ENCODE measurements at places on chromosomes 4 and X.

- DNase-seq, result no peak
These were observed 332.3 kb downstream of the PTTG2 start for GRCh38 chr4:38292529-38292928.

DNA sequence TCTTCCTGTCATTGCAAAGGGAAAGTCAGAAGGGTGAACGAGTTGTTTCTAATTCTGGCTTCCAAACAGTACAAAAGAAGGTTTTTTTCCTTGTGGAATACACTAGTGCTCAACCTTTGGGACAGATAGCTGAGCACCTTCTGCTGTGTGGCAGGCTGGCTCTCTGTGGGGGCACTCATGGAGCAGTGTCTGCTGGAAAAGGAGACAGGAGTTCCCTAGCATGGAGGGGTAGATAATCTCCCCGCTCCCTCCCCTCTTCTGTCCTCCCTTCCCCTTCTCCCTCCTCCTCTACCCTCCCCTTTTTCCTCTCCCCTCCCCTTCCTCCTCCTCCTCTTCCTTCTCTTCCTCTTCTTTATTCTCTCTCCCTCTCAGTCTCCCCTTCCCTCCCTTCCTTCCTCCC lies 62.4 kb upstream of the MTM1 start:
- DNase-seq, result no peak

DNA sequence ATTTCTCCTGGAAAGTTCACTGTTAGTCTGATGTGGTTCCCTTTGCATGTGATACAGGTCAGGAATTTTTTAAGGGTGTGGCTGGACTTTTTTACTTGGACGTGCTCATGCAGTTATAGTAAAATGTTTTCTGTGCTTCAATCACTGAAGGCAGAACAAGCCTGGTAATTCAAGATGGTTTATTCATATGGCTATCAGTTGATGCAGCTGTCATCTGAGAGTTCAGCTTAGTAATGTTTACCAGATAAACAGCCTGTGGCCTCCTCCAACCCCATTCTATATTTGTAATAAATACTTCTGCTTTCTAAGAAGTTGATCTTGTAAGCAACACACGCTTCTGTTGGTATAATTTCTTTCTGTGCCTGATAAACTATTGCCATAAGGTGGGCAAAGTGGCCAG lies 2105.9 kb downstream of the ARAP2 start:
- no peak for DNase-seq

DNA sequence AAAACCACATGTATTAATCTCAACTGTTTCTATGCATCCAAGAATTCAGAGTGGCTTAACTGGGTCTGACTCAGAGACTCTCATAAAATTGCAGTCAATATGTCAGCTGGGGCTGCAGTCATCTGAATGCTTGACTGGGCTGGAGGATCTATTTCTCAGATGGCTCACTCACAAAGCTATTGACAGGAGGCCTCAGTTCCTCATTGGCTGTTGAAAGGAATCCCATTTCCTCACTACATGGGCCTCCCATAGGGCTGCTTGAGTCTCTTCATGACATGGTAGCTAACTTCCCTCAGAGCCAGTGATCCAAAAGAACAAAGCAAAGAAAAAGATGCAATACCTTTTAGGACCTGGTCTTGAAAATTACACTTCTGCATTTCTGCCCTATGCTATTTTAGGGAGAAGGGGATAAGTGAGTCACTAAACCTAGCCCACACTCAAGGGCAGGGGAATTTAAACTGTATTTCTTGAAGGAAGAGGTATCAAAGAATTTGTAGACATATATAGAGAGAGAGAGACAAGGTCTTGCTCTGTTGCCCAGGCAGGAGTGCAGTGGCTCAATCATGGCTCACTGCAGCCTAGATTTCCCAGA lies 9.8 kb downstream of the SCFD2 start:
- no peak for DNase-seq

DNA sequence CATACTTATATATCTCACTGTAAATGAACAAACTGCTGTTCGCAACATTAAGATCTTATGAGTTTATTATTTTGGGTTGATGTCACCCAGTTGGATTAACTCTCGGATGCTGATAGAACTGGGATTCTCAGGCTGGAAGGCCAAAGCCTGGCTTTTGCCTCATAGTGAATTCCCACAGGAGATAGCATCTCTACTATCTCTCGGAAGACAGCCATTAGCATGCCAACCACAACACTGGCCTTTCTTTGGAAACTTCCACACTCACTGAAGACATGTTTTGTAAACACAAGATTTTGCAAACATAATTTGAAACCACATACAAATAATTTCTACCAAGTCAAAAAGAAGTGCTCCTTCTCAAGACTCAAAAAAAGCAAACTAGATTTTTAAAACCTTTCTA lies 4.5 kb upstream of the ATP6AP2 start:
- DNase-seq, result no peak

DNA sequence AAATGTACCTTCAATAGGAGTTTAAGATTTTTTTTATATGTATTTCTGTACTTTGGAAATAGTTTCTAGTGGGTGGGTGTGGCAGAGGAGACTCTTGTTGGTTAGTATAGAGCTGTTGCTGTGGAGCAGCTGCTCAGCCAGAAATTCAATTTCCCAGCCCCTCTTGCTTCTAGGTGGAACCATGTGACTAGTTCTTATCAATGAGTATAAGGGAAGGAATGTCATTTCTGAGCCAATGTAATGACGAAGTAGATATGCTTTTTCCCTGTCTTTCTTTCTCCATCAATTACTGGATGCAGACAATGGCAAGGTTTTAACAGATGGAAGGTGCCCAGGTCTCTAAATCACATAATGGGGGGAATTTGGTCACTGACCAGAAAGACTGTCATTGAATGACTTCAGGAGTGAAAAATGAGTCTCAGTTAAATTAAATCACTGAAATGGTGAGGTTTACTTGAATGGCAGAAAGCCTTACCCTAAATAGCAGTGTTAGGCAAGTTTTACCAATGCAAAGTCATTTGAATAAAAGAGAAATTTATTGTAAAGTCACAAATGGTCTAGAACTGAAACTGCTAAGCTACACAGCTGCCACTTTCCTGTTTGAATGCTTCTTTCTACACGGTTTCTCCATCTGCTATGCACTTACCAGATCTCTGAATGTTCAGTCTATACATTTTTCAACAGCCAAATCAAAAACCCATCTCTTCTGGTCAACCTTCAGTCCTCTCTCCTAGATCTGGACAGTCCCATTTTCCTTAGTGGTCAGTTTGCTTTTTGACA lies 795.4 kb upstream of the MAGEB2 start:
- no peak for DNase-seq

DNA sequence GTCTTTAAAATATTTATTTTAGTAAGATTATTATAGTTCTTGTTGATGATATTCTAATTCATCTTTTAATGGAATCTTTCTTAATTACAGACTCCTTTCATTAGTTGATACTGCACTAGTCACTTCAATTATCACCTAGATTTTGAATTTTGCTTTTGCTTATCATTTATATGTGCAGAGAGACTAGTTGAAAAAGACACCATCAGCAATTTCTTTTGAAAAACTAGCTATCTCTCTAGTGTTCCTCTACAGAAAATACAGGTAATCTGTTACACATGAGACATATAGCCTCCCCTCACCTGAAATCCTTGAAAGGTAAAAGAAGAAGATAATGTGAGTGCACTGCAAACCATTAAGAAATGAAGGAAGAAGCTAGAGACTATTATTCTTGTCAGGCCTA lies 31.3 kb downstream of the GPRIN3 start:
- DNase-seq, result no peak

DNA sequence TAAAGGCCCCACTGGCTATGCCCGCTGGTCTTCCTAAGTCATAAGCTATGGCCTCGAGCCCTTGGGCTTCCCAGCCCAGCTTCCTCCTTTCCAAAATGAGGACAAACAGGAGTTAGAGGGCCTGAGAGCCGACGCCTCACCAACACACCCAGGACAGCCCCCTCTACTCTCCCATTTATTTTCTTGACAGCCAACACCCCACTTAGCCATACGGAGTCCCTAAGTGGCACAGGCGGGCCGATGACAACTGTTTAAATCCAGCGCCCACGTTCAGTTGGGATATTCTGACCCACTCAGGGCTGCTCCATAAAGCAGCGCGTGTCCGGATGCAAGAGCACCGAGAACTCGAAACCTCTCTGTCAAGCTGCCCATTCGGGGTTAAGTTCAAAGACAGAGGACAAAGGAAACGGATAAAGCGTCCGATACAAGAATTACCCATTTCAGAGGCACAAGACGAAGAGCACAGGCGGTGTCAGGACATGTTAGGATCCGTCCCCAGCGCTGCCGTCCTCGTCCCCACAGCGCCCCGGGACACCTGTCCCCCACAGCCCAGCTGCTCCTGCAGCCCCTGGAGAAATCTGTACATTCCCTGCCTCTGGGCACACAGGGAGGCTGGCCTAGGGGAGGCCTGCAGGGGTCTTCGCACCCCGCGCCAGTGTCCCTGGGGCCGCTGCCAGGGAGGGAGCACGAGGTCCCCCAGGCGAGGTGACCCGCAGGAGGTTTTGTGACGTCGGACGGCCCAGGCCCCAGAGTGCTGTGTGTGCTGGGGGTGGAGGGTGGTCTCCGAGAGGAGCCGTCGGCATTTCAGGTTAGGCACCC lies 1.2 kb downstream of the PRKX start:
- DNase-seq, result peak; percentile 16

DNA sequence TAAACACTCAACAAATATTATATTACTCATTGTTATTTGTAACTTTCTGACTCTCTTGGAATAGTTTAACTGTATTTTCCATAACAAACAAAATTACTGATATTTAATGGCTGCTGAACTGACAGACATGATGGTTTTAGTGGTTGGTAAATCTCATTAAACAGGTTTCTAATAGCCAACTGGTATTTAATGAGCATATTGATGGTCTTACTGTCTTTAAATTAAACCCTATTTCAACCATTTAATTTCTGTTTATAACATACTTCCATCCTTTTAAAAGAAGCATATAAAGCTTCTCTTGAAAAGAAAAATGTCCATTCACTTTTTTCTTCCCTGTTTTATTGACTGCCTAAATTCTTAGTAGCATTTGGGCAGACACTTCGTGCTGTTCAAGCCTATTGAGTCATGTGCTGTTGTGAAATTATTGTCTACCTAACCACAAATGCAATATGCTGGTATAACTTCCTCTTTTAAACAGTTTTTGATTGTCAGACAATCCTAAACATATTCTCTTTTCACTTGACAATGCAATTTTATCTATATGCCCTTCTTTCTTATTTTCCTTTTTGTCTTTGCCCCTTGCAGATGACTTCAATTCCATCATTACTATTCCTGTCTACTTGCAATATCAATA lies 163.9 kb upstream of the SLC7A11 start:
- DNase-seq, result peak; percentile 44

- DNase-seq, result no peak
These were observed 2518.5 kb downstream of the ARAP2 start for GRCh38 chr4:33725861-33726260.

DNA sequence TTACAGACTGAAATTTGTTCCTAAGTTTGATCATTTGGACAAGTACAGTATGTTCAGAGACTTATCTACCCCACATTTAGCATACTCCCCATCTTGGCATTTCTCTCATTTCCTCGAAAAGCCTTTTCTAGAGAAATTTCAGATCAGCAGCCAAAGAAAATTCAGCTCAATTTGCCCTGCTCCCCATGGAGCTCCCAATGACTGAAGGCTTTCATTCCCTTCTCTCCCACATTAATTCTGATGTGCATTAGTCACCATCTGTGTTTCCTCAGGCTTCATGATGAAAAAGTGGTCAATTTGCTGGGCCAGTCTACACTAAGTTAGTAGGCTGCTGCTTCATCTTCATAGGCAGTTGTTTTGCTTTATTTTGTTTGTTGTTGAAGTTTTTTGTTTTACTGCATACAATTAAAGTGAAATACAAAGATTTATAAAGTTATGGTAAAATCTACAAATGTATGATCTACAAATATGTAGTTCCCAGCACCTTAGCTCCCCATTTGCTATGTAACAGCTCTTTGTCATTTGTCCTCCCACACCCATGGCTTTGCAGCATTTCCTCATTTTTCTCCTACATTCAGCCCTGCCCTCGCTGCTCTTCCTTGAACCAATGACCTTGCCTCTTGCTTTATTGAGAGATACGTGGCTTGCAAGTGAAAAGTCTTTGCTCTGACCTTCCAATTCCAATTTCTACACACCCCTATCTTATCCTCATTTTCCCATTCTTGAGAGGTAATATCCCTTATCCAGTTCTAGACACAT lies 193.9 kb downstream of the ANAPC10 start:
- DNase-seq, result no peak

DNA sequence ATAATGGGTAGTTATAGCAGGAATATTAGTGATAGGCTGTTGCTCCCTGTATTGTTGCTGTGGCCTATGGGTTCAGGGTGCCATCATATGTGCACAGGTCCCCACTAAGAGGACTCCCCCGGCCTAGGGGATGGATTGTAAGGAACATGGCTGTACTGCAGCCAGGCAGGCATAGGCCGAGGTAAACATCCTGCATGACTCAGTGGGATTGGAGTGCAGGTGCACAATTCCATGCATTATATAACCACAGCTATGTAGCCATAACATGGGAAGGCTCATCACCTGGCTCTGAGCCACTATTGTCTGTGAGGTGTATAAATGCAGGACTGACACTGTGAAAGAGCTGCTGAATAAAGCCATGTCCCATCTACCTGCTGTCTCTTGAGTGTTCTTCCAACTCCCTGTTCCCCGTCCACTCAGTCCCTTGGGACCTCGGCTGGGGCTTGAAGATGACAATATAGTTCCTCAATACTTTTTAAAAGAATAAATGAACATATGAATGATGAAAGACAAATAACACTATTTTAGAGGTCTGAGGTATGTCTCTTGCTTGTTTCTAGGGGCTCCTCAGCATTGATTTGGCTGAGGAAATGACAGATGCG lies 425.2 kb downstream of the IDS start:
- DNase-seq, result no peak

GRCh38 chrX:145823132-145823531 lies 5.5 kb downstream of the SLITRK2 start:
- DNase-seq, result no peak

- DNase-seq, result no peak
These were observed 5.1 kb downstream of the AP1S2 start for GRCh38 chrX:15849555-15849954.

- no peak for DNase-seq
These were observed 680.8 kb downstream of the RPA4 start for GRCh38 chrX:97564496-97564895.

- no peak for DNase-seq
These were observed 35.7 kb downstream of the ING2 start for GRCh38 chr4:183540410-183541009.

- DNase-seq, result no peak
These were observed 16.0 kb upstream of the PRRG1 start for GRCh38 chrX:37332987-37333658.

- DNase-seq, result no peak
These were observed 49.6 kb upstream of the RPA4 start for GRCh38 chrX:96834137-96834536.

DNA sequence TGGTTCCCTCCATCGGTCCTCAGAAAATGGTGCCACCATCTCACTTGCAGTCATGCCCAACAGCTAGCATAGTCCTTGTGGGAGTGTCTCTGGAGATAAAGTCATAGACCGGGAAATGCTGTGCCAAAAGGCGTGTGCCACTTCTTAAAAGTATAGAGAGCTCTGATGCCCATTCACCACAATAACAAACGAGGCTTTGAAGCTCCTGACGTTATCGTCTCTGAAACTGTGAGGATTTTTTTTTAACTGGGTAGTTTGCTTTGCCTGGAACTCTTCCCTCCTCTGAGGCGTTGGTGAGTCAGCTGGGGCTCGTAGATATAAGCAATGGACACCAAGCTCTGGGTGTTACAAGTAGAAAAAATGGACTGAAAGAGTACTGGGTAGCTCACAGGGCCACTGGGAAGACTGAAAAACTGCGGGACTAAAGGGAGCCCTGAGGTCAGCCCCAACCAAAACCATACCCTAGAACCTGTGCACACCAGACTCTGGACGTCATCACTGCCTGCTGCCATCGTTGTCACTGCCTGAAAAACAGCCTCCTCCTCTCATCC lies 89.4 kb upstream of the TRIM2 start:
- DNase-seq, result peak; percentile 15

Measured in GM04504 (cell line).